NT2/D1 (cell line): ENCODE measurements at places on chromosomes 1 and 21.

- no peak for DNase-seq
Observed at GRCh38 chr1:110067893-110068645, 2.4 kb downstream of the ALX3 start.

- no peak for DNase-seq
Observed at GRCh38 chr1:187999973-188000372, 1171.2 kb downstream of the PLA2G4A start.

DNA sequence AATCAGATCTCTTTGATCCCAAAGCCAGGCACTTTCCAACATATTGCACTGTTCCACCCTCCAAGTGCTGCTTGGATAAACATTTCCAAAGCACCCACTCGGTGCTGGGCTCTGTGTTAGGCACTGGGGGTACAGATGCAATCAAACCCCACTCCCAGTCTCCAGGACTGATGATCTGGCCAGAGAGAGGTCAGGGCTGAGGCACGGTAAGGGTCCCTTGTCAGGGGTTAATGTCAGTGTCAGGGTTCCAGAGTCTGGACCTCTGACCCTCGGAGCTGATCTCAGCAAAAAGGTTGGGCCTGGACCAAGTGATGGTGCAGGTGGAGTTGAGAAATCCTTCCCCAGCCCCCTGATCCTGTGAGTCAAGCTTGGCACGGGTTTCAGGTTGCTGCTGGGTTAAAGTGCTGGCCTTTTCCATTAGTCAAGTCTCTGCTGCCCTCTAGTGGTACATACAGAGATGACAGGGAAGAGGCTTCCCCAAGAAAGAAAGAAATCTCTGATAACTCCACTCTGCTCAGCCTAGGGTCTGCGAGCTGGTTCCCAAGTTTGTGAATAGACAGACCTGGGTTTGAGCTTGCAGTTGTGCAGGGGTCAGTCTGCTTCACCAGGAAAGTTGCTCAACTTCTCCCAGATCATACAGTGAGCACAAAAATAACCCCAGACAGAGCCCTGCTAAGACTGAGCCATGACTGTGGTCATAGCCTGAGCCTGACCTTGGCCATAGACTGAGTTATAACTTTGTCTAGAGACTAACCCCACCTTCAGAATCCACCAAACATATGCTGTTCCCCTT, 74.6 kb downstream of the DMRTA2 start:
- DNase-seq, result peak; percentile 82

GRCh38 chr1:91499904-91500755, 521 bp upstream of the CDC7 start:
- DNase-seq, result no peak

- no peak for DNase-seq
Observed at GRCh38 chr1:116316373-116316772, 56.7 kb upstream of the ATP1A1 start.

DNA sequence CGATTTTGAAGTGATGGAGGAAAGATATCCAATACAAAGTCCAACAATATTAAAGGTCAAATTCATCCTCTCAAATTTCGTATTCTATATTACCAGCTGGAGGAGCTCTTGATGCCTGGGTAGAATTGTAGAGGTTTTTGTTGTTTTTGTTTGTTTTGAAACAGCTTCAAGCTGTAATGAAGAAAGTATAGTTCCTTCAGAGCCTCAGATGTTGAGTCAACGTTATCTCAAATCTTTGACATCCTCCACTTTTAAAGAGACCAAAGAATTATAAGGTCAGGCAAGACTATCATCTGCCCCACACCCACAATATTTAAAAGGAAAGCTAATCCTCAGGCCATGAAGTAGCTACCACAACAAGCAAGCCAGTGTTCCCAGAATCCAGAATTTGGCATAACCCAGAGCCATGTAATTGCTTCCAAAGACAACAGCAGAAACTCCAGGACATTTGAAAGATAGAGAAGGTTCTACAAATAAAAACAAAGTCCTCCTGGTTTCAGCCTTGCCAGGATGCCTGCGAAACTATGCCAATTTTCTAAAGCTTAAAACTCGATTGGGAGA, 24.9 kb downstream of the VAV3 start:
- no peak for DNase-seq

DNA sequence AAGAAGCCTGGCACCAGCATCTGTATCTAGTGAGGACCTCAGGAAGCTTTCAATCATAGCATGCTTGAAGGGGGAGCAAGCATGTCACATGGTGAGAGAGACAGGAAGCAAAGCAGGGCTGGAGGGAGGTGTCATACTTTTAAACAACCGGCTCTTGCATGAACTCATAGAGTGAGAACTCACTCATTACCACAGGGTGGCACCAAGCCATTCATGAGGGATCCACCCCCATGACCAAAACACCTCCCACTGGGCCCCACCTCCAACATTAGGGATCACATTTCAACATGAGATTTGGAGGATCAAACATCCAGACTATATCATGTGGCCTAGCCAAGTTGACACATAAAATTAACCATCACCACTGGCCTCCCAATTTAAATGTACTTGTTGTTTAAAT, 125.1 kb upstream of the KCND3 start:
- no peak for DNase-seq
